ENCODE measurements at places on chromosomes 3 and 15.

GRCh38 chr15:45829336-45830153 lies 194.7 kb downstream of the SQOR start:
- DNase-seq, result peak; percentile 3

- peak; percentile 3 for DNase-seq
Observed at GRCh38 chr15:91186904-91187656, 87.0 kb downstream of the SV2B start.

GRCh38 chr3:112199622-112200316 lies 66.7 kb upstream of the GCSAM start:
- no peak for DNase-seq

GRCh38 chr3:119500901-119501300 lies 2.6 kb downstream of the TIMMDC1 start:
- DNase-seq, result no peak

- DNase-seq, result no peak
Observed at GRCh38 chr3:18411541-18411940, 13.6 kb downstream of the SATB1 start.

- DNase-seq, result no peak
Observed at GRCh38 chr3:172138193-172138537, 98.8 kb downstream of the FNDC3B start.

DNA sequence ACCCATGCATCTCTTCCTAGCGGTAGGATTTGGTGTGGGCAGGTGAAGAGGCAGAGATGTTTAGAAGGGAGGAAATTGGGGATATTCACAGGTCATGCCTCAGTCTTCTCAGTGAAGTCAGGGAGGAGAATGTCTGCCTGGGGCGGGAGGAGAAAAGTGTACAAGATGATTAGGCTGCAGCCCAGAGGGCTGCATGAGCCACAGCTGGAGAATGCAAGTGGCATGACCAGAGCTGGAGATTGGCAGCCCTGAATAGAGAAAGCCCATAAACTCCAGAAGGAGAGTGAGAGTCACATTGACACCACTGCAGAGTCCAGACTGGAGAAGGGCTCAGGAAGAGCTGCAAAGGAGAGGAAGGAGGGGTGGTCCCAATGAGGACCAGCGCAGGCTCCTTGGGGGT lies 22.6 kb downstream of the PDHB start:
- no peak for DNase-seq

GRCh38 chr3:117706037-117706436 lies 996.5 kb downstream of the TUSC7 start:
- DNase-seq, result no peak

GRCh38 chr3:46485779-46486175 lies 12.0 kb upstream of the RTP3 start:
- no peak for DNase-seq

- no peak for DNase-seq
Observed at GRCh38 chr3:1587426-1587825, 494.6 kb downstream of the CNTN6 start.

- no peak for DNase-seq
Observed at GRCh38 chr3:32751377-32751776, 66.4 kb downstream of the CNOT10 start.

DNA sequence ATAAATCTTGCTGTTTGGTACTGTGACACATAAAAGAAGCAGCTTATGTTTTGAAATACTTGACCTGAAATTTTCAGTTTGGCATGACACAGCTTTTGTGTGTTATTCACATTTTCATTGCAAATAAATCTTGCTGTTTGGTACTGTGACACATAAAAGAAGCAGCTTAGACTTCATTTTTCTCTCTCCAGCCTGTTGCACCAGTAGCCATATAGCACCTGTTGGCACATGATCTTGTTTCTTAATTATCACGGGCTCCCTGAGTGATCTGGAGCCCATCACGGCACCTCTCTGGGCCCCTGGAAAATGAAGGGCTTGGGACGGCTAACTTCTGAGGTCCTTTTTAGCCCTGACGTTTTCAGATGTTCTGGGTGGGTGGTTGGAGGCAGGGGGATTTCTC lies 77.4 kb upstream of the SLCO3A1 start:
- no peak for DNase-seq

DNA sequence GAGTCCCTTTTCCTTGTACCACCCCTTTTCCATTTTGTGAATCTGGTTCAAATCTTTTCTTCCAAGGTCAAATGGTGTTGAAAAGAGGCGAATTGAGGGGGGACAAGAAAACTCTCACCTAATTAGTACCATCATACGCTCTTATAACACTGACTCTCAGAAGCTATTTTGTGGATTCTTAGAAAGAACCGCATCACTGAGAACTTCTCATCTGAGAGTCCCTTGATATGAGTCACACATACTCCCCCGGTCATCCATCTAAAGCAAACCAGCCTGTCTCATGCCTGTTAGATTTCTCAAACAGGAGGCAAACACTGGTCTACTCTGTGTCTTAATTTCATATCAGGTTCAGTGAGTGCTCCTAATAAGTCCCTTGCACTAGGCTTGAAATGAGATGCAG lies 76.5 kb upstream of the SPRED1 start:
- no peak for DNase-seq

DNA sequence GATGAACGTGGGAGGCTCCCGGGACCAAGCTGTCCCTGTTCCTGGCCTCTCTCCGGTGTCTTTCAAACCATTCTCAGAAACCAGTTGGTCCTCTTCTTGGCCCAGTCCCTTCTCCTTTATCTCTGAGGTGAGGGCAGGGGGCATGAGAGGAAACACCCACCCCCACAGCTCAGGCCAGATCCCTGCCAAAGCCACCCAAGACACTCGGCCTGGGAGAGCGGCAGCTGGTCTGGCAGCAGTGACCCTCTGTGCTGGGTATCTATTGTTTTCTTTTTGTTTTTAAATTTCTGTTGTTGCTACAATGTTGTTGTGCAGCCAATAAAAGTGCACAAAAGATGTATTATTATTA lies 27.3 kb downstream of the ACSBG1 start:
- DNase-seq, result no peak

GRCh38 chr15:55222588-55222987 lies 25.8 kb upstream of the RSL24D1 start:
- DNase-seq, result no peak

DNA sequence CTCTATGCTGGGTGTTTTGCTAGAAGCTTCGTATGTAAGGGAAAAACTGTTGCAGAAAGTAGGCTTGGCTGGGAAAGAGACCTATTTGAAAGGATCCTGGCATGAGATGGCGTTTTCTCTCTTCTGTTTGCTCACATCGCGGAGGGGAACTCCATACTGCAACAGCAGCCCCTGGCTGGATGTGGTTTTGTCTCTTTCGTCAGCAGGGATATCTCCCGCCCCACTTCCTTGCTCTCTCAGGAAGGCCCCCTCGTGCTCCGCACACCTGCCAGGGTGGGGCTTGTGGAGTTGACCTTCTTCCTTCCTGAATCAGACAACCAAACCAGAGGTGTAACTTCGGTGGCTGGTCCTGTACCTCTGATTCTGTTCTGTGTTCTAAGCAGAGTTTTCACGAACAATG lies 26.4 kb upstream of the MYZAP start:
- no peak for DNase-seq

- DNase-seq, result no peak
Observed at GRCh38 chr3:76078101-76078500, 292.8 kb upstream of the ZNF717 start.

DNA sequence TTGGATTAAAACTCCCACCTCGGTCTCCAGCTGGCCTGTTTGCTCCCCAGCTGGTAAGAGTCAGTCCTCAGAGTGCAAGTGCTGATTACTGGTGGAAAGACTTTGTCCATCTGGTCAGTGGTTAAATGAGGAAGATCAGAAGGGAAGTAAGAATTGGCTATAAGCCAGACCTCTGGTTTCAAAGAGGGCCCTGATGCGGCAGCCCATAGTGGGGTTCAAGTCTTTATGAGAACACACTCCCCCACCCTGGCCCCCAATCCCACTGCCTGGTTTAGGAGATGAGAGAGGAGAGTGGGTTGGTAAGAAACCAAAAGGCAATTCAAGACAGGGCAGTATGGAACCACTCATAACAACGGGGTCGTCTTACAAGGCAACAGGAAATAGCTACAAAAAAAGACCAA lies 65.0 kb downstream of the FRMD4B start:
- DNase-seq, result peak; percentile 31

DNA sequence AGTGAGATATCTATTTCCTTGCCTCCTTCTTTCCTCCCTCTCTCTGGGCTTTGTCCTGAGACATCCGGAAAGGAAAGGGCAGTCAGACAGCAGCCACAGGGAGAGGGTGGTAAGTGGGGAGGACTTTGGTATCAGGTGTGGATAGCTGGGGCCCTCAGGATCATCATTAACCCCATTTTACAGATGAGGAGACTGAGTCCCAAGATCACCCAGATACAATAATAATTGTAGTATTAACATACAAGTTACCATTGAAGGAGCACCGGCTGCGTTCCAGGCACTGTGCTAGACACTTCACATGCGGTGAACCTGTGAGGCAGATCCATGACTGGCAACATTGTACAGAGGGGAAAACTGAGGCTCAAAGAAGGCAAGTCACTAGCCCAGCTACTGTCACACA lies 15.2 kb upstream of the LINGO1 start:
- DNase-seq, result no peak

- no peak for DNase-seq
Observed at GRCh38 chr15:72135719-72136118, 17.5 kb downstream of the SENP8 start.

GRCh38 chr15:95449230-95449628 lies 881.3 kb upstream of the NR2F2 start:
- no peak for DNase-seq

- DNase-seq, result no peak
Observed at GRCh38 chr15:100987143-100987542, 68.0 kb downstream of the LRRK1 start.

DNA sequence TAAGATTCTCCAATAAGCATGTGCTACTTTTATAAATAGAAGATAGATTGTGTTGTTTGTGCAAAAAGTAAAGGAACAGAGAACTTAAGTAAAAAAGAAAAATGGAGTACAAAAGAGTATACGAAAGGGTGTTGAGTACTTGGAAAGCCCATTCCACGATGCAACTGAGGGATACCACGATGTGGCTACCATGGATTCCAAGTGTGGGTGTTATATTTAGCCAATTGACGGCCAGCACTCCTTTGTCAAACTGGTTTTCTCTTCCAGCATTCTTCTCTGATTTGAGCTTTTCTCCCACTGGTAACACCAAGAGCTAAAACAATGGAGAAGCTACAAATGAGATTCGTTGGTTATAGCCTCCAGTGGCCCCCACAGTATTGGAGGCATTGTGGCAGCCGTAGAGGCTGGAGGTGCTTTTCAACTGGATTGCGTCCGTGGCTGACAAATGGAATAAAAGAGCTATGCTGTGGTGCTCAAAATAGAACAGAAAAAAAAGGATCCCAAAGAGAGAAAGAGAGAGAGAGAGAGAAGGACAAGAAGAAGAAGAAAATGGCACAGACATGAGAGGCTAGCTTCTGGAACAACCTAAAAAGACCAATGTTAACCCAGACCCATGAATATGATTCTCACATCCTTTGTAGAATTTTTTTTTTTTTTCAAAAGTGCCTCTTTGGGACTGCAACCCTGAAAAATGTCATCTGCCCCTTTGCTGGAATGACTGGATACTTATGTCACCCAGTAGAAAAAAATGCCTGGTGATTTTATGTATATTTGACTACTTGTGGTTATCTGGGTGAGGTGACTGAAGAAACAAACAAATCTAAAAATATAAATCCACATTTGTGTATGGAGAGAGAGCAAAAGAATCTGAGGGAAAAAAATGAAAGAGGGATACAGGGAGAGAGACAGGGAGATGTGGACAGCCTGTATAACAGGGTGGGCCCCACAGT lies 345.1 kb downstream of the RORA start:
- DNase-seq, result no peak
